ENCODE measurements at places on chromosomes 13 and 19.

DNA sequence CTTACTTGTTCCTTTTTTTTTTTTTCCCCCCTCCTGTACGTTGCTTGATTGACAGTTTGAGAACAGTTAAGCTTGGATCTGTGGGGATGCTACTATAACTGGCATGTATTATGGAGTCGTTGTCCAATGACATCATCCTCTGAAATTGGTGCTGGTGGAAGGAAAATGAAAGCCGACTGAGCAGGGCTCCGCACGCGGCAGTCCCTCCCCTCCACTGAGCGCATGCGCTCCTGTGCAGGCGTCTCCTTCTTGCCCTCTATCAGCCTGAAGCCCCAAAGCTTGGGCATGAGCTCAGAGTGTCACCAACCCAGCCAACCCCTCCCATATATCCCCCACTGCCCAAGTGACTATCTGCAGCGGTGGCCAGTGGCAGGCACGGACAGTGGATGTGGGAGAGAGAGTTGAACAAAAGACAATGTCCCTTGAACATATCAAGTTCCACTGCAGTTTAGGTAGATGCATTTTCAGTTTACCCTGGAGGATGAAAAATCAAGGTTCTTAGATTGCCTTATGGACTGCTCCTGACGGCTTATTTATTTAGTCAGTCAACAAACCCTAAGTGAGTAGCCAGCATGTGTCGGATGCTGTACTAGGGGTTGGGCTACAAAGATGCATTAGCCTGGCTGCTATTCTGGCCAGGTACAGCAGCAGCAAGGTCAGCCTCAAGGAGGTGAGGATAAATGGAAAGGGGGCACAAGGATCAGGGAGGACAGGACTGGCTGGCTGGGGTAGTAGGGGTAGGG is 20.8 kb downstream of the MBNL2 start:
- no peak for DNase-seq

DNA sequence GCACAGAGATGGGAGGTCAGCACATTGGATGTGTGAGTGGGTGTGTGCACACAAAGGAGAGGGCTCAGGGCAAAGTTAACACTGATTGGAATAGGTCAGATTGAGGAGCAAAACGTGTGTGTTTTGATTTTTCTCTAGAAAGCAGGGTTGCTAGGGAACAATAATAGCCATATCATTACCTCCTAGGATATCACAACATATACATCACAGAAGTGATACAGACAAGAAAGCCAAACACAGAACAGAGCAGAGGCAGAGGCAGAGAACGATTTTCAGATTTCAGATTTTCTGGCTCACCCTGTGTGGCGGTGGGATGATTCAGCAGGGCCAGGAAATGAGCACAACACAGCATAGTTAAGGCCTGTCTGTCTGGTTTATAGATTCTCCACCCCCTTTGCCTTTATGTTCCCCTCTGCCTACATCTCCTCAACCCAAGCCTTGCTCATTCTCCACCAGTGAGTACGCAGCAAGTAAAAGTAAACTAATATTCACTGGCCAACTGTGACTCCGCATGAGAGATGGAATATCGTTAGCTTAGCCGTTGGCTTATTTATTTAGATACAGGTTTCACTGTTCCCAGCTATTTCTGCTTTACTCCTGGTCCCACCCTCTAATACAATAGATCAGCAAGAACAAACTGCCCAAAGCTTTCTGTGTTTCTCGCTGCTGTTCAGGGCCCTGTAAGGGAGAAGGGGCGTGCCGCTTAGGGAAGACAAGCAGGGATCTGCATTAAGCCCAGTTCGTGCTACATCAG is 182.7 kb upstream of the TSC22D1 start:
- DNase-seq, result no peak

DNA sequence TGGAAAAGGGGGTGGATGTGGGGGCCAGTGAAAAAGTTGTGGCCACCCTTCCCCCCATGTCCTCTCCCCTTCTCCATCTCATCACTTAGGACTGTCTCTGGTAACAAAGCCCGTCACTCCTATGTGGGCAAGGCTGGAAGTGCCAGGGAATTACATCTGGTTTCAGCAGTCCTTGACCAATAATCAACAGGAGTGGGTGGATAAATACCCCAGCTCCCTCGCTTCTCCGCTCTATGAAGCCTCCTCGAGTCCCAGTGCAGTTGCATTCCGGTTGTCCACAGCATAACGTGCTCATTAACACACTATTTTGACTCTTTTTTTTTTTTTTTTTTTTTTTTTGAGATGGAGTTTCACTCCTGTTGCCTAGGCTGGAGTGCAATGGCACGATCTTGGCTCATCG is 31.5 kb downstream of the MYO1F start:
- no peak for DNase-seq

- peak; percentile 5 for DNase-seq
Observed at GRCh38 chr13:77429320-77430142, 102.6 kb upstream of the MYCBP2 start.

GRCh38 chr13:91406619-91407018 is 8.2 kb downstream of the GPC5 start:
- no peak for DNase-seq

DNA sequence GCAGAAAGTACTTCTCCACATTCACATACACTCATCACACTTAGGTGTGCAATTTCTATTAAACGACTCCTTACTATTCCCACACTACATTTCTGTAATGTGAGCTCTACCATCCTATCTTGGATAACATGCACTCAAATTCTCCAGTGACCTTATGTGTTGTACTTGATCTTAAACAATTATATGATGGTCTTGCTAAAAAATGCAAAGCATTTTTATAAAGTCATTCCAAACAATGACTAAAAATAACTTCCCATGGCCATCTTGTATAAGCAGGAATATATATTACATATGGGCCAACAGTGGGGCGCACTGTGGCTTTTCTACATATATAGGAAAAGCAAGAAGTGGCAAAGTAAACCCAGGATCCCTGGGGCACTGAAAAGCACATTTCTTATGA is 155.5 kb downstream of the FLT1 start:
- DNase-seq, result no peak
